Suppressor macrophage treated with lipopolysaccharide for 4 hours (primary cell): ENCODE measurements at places on chromosomes 16 and 17.
A peak's percentile ranks its signal among the peaks of the same experiment; 100 is the strongest.

DNA sequence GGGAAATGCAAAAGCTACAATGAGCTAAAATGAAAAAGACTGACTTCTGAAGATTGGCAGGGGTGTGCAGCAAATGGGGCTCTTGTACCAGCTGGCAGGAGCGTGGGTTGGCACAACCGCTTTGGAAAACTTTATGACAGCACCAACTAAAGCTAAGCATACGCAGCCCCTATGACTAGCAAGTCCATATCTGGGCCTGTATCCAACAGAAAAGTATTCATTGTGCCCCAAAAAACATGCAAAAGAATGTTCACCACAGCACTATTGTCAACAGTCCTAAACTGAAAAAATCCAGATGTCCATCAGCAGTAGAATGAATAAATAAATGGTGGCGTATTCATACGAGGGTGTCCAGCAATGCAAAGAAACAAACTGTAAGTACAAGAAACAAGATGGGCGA is 22.6 kb upstream of the ITGA3 start:
- DNase-seq, result no peak

- DNase-seq, result no peak
These were observed 825 bp downstream of the HASPIN start for GRCh38 chr17:3724378-3725077.

DNA sequence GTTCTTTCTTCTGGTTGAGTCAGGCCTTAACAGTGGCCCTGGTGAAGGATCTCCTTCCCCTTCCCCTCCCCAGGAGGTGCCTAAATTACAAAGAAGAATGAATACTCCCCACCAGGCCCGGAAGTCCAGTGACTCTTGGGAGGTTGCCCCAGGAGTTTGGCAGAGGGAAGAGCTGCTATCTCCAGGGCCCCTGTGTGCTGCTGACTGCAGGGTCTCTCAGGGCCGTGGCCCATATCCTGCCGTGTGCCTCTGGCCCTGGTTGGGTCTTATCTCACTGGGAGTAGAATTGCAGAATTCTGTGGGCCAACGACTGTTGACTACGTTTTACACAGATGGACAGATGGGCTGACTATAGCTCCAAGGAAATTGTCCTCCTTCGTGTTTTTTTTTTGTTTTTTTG is 28.0 kb downstream of the AKAP1 start:
- no peak for DNase-seq

DNA sequence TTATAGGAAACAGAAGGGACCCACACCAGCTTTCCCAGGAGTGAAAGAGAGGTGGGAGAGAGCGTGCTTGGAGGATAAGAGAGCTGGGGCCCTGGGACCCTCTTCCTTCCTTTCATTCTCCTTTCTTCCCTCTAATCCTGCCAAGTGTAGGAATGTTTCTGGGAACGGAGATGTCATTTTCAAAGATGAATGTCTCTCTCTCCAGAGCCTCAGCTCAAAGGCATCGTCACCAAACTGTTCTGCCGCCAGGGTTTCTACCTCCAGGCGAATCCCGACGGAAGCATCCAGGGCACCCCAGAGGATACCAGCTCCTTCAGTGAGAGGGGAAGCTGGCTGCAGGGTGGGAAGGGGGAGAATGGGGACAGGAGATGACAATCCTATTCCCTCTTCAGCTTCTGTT is 2.0 kb downstream of the FGF11 start:
- DNase-seq, result no peak

- no peak for DNase-seq
These were observed 191.8 kb downstream of the PARN start for GRCh38 chr16:14438256-14438655.

DNA sequence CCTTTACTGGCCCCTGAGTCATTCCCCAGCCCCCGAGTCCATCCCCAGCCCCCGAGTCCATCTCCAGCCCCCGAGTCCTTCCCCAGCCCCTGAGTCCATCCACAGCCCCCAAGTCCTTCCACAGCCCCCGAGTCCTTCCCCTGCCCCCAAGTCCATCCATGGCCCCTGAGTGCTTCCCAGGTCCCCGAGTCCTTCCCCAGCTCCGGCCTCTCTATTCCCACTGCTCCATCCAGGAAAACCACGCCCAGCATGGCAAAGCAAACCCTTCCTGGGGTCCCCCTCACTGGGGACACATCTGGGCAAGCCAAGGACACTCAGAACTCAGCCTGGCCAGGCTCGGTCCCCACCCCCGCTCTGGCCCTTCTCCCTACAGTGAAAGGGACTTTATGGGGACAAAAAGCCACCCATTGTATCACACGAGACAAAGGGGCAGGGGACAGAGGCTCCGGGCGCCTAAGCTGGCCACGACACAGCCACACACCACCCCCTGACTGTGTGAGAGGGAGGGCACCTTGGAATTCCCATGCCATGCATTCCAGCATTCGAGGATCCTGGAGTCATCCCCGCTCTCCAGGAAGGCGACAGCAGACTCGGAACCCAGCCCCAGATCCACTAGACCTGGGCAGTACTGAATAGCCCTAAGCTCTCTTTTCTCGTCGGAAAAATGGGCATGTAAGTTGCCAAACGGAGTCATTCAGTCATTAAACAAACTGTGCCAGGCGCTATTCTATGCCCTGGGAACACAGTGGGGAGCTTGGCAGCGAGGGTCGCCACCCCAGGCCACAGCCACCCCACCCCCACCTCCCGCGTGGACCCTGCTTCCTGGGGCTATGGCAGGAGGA is 14.0 kb downstream of the PLLP start:
- no peak for DNase-seq

DNA sequence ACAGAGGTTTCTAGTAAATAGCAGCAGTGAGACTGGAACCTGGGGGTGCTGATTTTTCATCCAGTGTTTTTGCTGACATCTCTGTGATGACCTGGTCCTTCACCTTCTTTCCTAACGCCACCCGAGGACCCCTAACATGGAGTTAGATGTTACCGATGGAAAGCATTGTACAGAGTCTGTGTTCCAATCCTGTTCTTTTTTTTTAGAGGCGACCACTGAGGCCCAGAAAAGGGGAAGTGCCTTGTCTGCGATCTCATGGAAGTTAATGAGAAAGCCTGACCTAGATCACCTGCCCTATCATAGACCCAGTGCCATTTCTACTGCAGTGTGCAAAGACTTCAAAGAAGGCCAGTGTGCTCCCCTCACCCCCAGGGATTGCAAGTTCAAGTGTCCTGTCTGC is 362.5 kb downstream of the CA10 start:
- no peak for DNase-seq

GRCh38 chr17:49074851-49075540 is 57.6 kb upstream of the B4GALNT2 start:
- DNase-seq, result no peak

DNA sequence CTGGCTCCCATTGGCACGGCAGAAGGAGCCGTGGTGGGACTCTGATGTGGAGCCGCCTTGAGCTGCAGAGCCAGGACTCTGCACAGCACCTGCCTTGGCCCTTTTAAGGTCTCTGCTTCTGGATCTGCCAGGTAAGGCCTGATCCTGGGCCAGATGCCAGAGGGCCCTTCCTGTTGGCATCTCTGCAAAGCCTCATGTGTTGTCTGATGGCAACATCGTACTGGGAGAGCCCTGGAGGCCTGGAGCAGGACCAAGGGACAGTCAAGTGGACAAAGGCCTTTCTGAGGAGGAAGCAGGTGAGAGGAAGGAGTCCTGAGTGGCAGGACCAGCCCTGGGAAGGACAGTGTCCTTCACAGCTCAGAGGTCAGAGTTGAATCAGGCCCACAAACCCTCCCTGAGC is 26.1 kb downstream of the SOCS1 start:
- DNase-seq, result no peak

GRCh38 chr16:61569028-61569427 is 467.2 kb downstream of the CDH8 start:
- DNase-seq, result no peak

DNA sequence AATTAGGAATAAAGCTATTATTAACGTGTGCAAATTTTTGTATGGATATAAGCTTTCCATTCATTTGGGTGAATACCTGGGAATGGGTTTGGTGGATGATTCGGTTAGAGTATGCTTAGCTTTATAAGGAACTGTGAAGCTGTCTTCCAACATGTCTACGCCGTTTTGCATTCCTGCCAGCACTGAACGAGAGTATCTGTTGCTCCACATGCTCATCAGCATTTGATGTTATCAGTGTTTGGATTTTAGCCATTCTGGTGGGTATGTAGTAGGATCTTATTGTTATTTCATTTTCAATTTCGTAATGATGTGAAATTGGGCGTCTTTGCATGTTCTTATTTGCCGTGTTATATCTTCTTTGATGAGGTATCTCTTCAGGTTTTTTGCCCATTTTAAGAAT is 168.0 kb downstream of the RPTOR start:
- no peak for DNase-seq

GRCh38 chr16:74603848-74604247 is 3.1 kb downstream of the GLG1 start:
- no peak for DNase-seq

- DNase-seq, result no peak
These were observed 27.1 kb downstream of the CRAMP1 start for GRCh38 chr16:1639282-1639681.

GRCh38 chr17:54256401-54256929 is 433.7 kb downstream of the KIF2B start:
- no peak for DNase-seq

DNA sequence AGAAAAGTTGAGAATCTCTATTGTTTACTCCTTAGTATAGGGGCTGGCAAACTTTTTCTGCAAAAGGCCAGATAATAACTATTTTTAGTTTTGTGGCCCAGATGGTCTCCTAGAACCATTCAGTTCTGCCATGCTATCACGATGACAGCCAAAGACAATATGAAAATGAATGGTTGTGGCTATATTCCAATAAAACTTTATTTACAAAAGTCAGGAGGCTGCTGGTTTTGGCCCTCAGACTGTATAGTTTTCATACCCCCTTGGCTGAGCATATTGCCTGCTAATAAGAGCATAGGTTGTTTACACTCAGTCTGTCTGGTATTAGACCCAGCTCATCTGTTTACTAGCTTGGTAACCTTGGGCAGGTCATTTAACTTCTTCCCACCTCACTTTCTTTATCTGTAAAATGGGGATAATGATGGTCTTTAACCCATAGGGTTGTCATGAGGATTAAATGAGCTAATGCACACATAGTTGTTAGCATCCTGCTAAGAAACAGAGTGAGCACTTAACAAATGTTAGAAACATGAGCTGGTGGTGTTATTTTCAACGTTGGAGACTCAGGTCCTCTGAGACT is 156.3 kb downstream of the MSI2 start:
- no peak for DNase-seq

- no peak for DNase-seq
These were observed 2.4 kb upstream of the MTSS2 start for GRCh38 chr16:70688246-70688742.

- DNase-seq, result peak; percentile 39
These were observed 85.7 kb upstream of the XYLT1 start for GRCh38 chr16:17556276-17557052.

GRCh38 chr16:30844671-30845449 is 49.0 kb downstream of the BCL7C start:
- peak; percentile 94 for DNase-seq
